ENCODE measurements at places on chromosomes 1 and 21.
A peak's percentile ranks its signal among the peaks of the same experiment; 100 is the strongest.

- no peak for DNase-seq
Measured at GRCh38 chr1:112603012-112603411, 15.9 kb downstream of the ST7L start.

- DNase-seq: no peak
Measured at GRCh38 chr1:67536957-67537666, 106.9 kb upstream of the SERBP1 start.

GRCh38 chr1:117308311-117308916 lies 58.8 kb upstream of the MAN1A2 start:
- no peak for DNase-seq

DNA sequence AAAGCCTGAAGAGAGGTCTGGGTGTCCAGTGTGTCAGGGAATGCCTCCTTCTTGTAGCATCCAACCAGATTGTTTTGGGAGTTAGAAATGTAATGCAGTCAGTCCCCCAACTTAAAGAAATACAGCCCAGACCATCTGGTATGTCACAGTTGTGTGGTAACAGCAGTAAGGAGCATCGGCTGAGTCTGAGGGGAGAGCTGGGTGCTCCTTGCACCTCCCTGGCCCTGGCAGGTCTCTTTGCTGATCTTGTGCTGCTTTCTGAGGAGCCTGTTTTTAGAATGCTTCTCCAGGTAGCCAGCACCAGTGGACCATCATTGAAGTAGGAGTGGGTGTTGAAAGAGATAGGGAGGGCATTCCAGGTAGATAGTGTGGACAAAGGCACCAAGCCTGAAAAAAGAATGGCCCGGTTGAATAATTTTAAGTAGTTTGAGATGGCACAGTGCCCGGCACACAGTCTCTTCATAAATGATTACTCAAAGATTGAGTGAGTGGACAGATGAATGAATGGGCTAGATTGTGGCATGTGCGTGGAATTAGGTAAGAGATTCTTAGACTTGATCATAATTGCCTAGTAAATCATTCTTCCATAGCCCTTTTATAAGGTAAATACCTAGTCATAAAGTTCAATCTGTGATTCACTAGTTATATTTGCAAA lies 46.5 kb downstream of the LAMC1 start:
- DNase-seq: no peak

DNA sequence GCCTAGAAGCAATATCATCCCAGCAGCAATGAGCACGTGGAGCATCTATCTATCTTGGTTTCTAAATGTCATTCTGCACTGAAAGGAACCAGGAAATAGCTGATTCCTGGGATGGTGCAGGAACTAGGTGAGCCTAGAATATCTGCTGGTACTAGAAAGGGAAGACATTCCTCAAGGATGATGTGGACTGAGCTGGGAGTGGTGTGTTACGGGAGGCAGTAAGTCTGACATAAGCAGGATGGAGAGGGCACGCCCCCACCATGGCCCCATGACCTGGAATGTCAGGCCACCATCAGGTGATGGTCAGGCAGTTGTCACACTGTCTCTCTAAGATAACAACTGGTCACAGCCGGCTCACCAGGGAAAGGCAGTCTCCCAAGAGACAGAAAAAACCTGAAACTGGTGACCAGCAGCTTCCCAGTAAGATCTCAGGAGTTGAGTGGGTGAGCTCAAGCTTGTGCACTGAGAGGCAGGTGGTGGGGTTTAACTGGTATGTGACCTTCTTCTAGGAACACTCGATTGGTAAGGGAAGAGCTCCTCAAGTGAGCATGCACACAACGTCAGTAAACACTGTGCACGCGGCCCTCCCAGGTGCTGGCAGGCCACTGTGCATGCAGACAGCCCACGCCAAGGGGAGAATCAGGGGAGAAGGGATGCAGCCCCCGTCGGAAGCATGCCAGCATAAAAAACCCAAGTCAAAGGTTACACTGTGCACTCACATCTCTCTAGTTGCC lies 148.7 kb downstream of the ADSS2 start:
- DNase-seq: no peak

DNA sequence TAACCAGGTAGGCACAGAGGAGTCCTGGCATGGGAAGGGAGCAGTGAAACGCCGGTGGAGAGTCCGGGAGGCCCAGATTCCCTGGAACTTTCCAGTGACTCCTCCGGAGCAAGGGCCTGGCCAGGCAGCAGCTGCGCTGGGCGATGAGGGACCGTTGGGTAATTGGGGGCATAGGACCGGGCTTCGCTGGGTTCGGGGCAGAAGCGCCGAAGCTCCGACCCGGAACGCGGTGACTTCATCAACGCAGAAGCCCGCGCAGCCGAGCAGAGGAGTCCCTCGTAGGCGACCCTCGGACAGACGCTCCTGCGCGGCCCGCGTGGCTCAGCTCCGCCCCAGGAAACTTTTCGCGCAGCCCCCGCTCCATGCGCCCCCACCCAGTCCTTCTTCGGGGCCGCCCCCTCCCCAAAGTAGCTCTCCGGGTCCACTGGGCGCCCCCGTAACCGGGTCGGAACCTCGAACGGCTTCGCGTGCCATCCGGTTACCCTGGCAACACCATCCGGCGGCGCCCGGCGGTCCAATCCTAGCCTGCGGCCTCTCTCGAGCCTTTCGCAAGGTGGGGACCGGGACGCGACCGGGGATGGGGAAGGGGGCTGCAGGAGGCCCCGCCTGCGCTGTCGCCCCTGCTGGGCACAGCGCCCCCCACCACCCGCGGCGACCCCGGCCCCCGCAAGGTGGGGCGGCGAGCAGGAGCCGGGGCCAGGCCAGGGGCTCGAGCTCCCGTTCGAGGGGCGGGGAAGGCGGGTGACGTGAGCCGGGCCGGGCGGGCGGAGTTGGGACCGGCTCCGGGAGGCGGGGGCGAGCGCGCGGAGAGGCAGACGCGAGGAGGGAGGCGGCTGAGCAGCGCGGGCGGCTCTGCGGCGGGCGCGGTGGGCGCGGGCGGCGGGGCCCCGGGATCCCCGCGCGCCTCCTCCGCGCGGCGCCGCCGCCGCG lies at the start of gene AJAP1:
Gene AJAP1 (plus strand): TSS at position 814 of the 930 bp plus-strand sequence. CDS start 817 bp downstream, outside the sequence.
- peak; percentile 38 for DNase-seq

GRCh38 chr1:198326915-198327314 lies 170.1 kb downstream of the NEK7 start:
- no peak for DNase-seq

DNA sequence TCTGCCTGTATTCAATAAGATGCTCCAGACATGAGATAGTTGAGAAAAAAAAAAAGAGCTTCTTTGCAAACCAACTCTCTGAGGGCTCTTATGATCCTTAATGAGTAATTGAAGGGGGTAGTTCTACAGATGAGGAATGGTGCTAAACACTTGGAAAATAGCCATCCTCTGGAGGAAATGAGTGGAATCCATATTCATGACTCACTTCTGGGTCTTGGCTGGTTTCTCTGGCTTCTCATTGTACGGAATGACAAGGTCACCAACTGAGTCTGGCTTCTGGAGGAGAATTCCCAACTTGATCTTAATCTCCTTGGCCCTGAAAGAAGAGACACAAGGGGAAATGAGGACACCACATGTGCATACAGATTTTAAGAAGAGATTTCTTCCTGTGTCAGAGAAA lies 34.7 kb downstream of the RGS5 start:
- DNase-seq: no peak

GRCh38 chr1:222641269-222641948 lies 23.5 kb downstream of the MIA3 start:
- no peak for DNase-seq

- DNase-seq: peak; percentile 28
Measured at GRCh38 chr1:96236156-96236739, 485.3 kb upstream of the PTBP2 start.

GRCh38 chr1:151476083-151476482 lies 16.8 kb upstream of the POGZ start:
- DNase-seq: no peak

DNA sequence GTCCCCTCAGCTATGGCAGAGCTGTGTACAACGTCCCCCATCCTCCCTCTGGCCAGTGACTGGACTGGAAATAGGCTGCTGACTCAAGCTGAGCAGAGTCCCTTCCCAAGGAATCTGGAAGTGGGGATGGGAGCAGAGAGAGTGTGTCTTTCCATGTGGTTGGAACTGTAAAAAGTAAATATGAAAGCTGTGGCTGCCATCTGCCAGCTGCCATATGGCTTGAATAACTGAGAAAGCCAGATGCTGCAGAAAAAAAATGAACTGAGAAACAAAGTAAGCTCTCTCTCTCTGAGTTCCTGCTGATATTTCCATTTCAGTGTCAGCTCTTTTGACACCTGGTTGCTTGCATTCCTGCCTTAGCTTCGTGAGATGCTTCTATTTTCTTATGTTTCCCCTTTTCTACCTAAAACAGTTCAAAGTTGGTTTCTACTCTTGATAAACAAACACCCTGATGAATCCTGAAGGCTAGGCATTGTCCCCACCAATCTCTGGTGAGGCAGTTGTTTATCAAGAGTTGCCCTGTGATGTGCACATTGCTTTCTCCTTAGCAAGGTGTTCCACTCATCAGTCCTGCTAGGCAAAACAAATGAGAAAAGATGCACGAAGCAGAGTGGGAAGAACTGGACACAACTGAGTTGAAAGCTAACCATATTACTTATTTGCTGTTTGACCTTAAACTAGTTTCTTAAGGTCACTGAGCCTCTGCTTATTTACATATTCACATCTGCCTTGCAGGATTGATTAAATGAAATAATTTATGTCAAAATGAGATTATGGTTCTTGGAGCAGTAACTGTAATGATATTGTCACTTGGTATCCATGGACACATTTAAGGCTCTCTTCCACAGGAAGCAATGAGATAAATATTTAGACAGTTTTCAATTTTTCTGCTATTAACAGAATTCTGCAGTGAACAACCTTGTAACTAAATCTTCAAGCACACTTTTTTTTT lies 16.6 kb upstream of the DR1 start:
- no peak for DNase-seq

DNA sequence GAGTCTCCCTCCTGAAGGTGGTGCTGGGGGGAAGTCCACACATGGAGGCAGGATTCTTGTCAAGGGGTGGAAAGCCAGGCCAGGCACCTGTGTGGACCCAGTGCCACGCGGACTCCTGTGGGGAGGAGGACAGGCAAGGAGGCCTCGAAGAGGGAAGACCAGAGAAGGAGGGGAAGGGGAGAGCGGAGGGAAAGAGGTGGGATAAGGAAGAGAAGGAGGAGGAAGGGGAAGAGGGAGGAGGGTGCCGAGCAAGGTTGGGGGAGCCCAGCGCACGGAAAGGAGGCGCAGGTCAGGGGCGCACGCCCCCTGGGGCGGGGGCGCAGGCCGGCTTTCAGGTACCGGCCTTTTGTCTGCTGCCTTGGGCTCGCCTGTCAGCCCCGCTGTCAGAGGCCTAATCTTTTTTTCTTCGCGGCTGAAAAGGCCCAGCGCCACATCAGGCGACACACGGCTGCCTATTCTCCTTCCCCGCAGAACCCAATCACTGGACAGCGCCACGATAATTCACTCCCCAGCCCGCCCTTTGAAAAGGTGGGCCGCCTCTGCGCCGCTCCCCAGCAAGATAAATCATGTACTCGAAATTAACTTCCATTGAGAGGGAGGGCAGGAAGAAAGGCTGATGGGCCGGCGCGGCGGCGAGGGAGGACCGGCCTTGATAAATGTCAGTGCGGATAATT lies 42.5 kb downstream of the PRDM16 start:
- DNase-seq: no peak

- DNase-seq: no peak
Measured at GRCh38 chr1:207335695-207336363, 14.4 kb downstream of the CD55 start.

DNA sequence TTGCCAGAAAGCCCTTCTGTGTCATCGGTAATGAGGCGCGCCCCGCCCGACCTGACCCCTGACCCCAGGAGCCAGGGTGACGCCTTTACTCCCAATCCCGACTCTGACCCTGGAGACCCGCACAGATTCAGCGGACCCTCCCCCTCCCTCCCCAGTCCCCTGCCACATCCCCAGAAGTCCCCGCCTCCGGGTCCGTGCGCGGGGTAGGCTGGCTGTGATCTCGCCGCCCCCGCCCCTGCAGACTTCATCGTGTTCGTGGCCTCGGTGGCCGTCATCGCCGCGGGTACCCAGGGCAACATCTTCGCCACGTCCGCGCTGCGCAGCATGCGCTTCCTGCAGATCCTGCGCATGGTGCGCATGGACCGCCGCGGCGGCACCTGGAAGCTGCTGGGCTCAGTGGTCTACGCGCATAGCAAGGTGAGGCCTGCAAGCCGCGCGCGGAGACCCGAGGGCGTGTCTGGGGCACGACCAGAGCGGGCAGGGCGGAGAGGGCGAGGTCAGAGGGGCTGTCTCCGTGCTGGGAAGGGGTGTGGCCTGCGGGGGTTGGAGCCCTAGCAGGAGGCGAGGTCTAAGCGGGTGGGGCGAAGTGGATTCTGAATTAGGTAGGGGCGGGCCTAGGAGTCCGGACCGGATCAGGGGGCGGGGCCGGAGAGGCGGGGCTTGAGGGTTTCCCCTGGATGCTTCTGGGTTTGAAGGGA lies 34.8 kb downstream of the KCNQ4 start:
- DNase-seq: peak; percentile 49

DNA sequence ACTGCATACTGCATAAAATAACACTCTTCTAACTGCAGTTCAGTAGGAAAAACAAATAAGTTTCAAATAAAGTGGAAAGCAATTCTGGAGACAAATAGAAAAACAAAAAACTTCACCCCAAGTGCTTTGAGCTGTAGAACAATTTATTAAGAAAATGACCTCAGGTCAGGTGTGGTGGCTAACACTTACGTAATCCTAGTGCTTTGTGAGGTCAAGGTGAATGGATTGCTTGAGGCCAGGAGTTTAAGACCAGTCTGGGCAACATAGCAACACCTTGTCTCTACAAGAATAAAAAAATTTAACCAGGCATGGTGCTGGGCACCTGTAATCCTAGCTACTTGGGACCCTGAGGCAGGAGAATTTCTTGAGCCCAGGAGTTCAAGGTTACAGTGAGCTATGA lies 5.0 kb upstream of the PPT1 start:
- DNase-seq: no peak

DNA sequence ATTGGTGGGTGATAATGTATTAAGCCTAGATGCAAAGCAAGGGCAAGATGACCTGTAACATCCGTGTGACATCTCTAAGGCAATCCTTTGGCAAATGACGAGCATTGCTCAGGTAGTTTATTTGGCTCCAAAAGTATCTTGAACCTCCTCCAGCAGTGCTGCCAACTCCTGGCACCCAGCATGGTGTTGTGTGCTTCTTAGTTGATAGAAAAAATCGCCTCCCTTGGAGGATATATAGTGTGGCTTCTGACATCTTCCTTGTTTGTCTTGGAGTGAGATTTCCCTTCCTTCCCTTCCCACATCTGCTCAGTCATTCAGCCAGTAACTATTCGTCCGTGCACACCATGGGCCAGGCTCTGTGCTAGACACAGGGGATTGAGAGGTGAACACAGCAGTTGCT lies 121.8 kb downstream of the TOMM20 start:
- DNase-seq: no peak

DNA sequence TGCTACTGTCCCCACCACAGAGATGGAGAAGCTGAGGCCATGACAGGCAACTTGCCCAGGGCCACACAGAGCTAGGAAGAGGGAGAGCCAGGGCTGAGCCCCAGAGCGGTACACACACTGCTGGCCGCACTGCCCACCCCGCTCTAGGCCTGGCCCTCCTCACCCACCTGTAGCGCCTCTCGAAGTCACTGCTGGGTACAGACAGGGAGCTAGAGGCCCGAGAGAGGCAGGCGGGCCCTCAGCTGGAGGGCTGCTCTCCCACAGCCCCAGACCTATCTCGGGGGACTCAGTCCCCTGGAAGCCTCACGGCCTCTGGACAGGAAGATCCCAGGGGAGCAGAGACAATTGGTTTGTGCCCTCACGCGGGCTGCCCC lies 17.3 kb upstream of the PLEKHG5 start:
- no peak for DNase-seq
